ENCODE measurements at places on chromosomes 3 and 15.
A peak's percentile ranks its signal among the peaks of the same experiment; 100 is the strongest.

DNA sequence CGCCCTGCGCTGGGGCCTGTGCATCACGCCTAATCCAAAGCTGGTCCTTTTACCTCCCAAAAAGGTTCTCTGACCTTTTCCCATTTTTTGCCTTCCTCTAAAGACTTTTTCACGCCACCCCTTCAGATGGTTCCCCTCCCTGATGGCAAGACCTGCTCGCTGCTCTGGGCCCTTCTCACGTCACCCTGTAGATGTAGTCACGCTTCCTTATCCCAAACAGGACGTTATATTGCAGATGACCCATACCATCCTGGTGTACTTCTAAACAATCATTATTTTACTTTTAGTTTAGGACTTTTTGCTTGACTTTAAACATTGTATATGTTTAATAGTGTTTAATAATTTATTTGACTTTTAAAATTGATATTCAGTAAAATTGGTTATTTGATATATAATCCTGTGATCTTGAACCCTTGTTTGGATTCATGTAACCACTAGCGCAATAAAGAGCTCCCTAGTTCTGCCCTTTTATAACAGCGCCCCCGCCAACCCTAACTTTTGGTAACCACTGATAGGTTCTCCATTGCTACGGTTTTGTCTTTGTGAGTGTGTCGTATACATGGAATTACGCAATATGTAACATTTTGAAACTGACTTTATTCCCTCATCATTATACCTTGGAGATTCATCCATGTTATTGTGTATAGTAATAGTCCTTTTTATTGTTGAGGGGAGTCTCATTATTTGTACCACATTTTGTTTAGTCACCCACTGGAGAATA, 159.0 kb upstream of the CHRNA7 start:
- DNase-seq = no peak

- DNase-seq = no peak
Measured at GRCh38 chr15:101810456-101810855, 1.5 kb upstream of the OR4F15 start.

DNA sequence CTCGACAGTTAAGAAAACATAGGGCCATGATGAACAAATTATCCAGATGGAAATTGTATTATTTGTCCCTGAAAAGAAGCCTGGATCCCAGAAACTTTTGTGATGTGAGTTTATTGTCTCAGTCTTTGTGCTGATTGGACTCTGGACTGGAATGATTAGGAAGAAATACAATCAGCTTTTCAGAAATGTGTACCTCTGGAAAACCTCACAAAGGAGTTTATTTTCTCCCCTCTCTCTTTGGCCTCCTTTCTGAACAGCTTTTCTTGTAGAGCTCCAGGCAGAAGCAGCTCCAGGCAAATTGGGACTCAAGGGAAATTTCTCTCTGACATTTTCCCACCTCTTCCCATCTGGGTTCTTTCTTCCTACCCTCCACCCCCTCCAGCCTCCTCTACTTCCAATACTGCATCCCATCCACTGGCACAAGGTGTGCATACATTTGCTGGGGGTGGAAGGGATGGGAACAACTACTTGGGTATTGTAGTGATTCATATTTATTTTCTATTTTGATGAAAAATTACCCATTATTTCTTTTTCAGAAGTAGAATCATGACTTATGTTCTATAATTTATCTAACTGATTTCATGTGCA, 119.7 kb downstream of the CD47 start:
- no peak for DNase-seq

GRCh38 chr3:40837300-40837699, 312.5 kb downstream of the ZNF621 start:
- DNase-seq = no peak

- no peak for DNase-seq
Measured at GRCh38 chr15:28942046-28942445, 56.3 kb downstream of the APBA2 start.

DNA sequence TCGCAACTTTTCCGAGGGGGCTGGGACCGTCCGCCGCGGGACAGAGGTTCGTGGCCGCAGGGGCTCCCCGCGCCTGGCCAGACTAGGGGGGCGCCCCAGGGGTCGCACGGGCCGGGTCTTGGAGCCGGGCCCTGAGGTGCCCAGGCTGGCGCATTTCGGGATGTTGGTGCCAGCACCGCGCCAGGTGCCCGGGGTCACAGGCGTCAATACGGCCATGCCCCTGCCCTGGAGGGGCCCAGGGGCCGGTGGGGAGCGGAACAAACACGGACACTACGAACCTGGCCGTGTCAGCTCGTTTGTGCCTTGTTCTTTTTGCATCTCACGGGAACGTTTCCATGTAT, 366 bp downstream of the TM6SF1 start:
- DNase-seq = no peak

DNA sequence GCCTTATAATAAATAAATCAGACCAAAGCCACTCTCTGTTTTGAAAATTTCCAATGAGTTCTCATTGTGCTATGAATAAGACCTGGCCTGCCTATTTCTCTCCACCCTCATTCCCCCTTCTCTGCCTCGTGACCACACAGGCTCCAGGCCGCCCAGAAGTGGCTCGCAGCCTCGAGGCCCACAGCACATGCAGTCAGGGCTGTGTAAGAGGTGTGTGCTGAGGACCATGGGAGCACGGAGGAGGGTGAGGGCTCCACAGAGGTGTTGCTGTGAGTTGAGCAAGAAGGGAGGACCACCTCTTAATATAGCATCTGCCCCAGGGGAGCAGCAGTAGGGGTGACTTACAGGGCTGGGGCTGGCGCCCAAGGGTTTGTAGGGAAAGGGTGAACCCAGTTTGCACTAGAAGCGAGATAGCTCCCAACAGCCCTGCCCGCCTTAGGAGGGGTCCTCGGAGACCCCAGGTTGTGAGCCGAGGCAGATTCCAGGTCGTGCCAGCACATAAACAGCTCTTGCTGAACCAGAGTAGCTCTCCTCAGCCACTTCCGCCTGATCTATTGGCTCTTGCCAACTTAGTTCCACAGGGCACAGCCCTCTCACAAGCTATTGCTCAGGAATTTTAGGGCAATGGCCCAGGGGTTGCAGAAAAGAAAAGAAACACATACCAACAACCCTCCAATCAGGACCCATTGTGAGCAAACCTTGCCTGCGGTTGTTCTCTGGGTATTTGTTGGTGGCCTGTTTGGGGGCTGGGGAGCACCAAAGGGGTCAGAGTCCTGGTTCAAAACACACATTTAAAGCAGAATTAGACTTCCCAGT, 117.7 kb downstream of the MYLK start:
- DNase-seq = no peak

DNA sequence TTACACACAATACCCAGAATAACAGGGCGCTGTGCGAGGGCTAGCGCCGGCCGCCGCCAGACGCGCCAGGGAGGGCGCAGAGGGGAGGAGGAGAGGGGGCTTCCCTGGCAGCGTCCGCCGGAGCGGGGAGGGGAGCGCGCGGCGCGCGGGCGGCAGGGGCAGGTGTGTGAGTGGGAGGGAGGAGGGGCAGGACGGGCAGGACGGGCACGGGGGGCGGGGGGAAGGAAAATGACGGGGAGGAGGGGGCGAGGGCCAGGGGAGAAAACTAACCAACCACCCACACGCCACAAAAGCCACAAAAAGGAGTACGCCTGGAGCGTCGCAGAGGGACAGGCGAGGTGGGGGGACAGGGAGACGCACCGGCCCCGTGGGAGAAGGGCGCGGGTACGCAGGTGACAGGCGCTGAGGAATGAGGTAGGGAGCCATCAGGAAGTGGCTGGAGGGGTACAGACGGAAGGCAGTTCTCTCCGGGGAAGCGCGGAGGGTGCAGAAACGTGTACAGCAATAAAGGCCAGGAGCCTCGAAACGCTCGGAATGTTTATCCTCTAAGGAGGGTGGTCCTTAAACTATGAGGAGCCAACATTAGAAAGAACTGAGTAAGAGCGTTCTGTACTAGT, 610 bp upstream of the SATB1 start:
- no peak for DNase-seq

DNA sequence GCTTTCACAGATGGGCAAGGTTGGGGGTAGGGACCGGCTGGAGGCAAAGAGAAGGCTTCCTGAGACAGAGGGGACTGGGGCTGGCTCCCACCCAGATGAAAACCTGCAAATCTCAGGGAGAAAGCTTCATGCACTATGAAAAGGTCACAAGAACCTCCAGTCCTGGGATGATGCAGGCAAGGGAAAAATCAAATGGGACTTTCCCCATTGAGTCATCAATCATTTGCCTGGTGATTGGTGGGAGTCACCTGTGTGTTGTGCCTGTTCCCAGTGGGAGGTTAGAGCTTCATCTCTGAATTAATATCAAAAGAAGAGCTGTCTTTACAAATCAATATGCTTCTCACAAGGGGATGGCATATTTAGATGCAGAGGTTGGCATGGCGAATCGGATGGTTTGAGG, 49.9 kb downstream of the CACNA1D start:
- DNase-seq = no peak

- DNase-seq = no peak
Measured at GRCh38 chr3:127330385-127330784, 42.5 kb upstream of the PRR20G start.

DNA sequence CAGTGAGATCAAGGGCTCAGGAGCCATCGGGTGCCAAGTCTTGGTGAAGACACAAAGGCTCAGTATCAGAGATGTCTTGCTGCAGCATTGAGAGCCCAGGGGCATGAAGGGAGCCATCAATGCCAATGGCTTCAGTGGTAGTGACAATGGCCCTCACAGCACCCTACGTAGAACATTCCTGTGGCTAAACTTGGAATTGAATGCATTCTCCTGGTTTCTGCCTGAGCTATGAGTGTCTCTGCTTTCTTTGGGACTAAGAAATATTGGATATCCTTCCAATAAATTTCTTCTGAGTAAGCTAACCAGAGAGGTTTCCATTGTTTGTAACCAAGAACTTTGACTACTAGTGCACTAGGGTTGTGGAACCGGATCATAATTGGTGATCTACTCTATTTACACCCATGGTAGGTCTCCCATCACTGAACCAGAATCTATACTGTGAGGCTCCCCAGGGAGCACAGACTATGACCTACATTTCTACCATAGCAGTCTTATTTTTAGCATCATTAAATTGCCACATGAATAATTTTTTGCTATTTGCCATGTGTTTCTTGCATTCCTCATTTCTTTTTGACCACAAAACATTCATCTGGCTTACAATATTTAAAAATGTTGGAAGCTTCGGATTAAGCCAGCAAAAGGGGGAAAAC, 31.6 kb upstream of the PDZRN3 start:
- no peak for DNase-seq

GRCh38 chr15:69546182-69546581, 93.6 kb downstream of the RPLP1 start:
- DNase-seq = no peak

- DNase-seq = no peak
Measured at GRCh38 chr3:160057331-160057730, 68.7 kb downstream of the IL12A start.

DNA sequence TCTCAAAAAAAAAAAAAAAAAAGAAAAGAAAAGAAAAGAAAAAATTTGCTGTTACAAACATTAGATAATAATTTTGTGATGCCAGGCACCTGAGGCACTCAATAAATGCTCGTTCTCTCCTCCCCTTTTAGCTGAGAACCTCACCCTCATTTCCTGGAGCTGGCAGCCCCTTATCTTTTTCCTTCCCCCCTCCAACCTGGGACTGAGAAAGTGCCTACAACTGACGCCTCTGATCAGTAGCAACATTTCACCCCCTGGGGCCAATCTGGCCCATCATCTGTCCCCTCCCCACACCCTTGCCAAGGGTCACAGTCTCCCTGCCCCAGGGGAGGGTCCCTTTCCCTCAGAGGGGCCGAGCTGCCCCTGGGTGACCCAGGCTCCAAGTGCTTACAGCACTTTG, 12.6 kb upstream of the RNU6-1 start:
- DNase-seq = no peak

- no peak for DNase-seq
Measured at GRCh38 chr3:149462581-149463011, 11.9 kb upstream of the TM4SF4 start.

GRCh38 chr3:194462936-194463335, 23.9 kb downstream of the ATP13A3 start:
- DNase-seq = no peak

DNA sequence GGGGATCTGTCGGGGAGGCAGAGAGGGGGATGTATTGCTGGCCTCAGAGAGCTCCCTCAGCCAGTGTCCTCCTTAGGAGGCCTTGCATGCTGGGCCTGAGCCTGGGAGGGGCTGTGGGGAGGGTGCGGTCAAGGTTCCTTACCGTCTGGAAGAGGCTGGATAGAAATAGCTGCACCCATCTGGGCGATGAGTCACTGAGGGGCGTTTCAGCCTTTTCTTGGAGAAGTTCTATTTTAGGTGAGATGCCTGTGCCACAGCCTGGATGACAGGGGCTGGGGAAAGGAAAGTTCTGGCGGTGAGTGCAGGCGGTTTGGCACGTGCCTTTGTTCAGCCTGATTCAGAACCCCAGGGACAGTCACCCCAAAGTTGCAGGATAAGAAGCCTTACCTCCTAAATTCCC, 35.7 kb upstream of the APEH start:
- DNase-seq = no peak

- no peak for DNase-seq
Measured at GRCh38 chr15:64187396-64188191, 24.8 kb upstream of the PPIB start.

DNA sequence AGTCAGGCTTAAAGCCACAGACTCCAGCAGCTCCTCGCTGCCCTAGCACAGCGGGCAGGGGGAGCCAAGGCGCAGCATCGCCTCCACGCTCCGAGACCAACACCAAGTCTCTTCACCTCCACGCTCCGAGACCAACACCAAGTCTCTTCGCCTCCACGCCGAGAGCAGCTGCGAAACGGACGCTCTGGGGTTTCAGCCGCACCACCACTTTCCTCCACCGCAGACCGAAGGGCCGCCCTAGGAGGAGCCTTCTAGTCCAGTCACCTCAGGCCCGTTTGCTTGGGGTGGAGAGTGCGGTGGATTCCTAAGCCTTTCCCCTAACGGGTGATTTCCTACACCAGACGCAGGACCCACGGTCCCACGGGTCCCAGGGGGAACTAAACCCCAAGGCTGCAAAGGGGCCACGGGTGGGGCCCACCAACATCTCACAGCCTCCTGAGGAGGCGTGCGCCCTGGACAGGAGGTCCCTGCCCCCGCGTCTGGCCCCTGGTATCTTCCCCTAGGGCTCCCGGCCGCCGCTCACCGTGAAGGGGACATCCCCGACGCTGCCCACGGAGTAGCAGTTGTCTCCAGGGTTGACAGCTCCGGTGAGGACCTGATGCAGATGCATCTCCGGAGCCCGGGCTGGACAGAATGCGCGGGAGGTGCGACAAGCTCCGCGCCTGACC, 501 bp downstream of the DMXL2 start:
- DNase-seq = peak; percentile 69

DNA sequence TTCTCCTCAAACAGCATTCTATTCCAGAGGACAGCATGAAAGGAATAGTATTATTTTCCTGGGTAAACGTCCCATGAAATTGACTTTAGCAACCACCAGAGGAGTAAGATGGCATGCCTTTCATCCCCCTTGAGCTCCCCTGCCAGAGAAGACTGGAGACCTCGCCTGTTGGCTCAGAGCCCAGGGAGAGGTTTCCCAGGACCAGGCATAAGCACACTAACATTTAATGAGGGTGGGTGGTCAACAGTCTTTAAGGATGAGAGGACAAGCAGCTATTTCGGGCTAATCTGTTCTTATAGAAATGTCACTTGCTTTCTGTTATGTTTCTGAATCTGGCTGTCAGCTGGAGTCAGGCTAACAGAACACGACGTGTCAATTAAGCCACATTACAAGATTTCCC, 390.5 kb downstream of the GABRG3 start:
- no peak for DNase-seq

- no peak for DNase-seq
Measured at GRCh38 chr3:7536510-7536909, 675.6 kb downstream of the GRM7 start.

All from cerebellar nuclear complex (tissue), 1 donor.